Stimulated activated CD4-positive, alpha-beta T cell treated with anti-CD3 and anti-CD28 coated beads, Interleukin-2, amount 100 ng/mL, for 4 hours (primary cell): ENCODE measurements at places on chromosomes 12 and 14.

GRCh38 chr12:10612984-10613348 lies 443 bp downstream of the MAGOHB start:
- no peak for DNase-seq

GRCh38 chr14:49982501-49982951 lies 89.6 kb downstream of the ARF6 start:
- no peak for DNase-seq

DNA sequence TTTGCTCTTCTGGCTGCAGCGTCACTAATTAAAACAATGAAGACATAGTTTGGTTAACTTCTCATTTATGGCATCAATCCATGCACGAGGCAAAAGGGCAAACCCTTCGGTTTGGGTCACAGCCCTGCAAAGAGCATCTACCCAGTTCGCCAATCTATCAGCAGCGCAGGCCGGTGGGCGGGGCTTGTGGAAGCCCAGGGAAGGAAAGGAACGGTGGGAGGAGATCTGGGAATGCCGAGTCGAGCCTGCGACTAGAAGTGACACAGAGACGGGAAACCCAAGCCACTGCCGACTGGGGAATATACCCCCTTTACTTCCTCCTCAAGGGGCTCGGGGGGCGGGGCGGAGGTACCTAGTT lies 466 bp downstream of the KICS2 start:
- peak; percentile 55 for DNase-seq

GRCh38 chr14:50875359-50876070 lies 3.7 kb downstream of the ABHD12B start:
- DNase-seq, result peak; percentile 23

DNA sequence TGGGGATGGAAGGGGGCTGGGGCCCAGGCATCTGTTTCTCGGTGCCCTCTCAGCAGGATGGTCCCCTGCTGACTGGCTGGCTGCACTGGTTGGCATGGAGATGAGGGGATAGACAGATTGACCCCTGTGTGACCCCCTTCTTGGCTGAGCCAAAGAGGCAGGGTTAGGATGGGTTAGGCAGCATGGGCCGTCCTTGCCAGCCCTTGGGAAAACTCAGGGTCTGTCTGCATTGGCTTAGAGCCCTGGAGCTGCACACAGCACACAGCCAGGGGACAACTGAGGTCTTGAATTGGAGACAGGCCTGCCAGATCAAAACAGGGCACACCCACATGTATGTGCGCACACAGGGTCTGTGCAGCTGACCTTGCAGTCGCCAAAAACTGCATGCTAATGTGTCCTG lies 11.2 kb upstream of the LRP1-AS start:
- no peak for DNase-seq

- DNase-seq, result no peak
These were observed 353.7 kb downstream of the LRIG3 start for GRCh38 chr12:58566599-58566998.
